Spleen (tissue), 13 donors: ENCODE measurements at places on chromosomes 3 and 15.

- H3K36me3 ChIP-seq, result no peaks in the 10 kb centered on the region
- no peaks in the 10 kb centered on the region for H3K27me3 ChIP-seq
- H3K27ac ChIP-seq, result no peak overlapping the region
- H3K4me1 ChIP-seq, result peaks cover 9% of the 10 kb centered on the region
These were observed 4.6 kb upstream of the ABCC5 start for GRCh38 chr3:184022323-184022722.

GRCh38 chr3:140552898-140553297 is 125.0 kb upstream of the TRIM42 start:
- no peak overlapping the region for H3K4me3 ChIP-seq
- DNase-seq, result no peak
- no peaks in the 10 kb centered on the region for H3K4me1 ChIP-seq
- H3K36me3 ChIP-seq, result no peaks in the 10 kb centered on the region

GRCh38 chr3:55455915-55456314 is 31.2 kb downstream of the WNT5A start:
- no peaks in the 10 kb centered on the region for H3K27me3 ChIP-seq
- no peaks in the 10 kb centered on the region for H3K4me1 ChIP-seq
- no peak overlapping the region for H3K27ac ChIP-seq
- no peaks in the 10 kb centered on the region for H3K36me3 ChIP-seq

DNA sequence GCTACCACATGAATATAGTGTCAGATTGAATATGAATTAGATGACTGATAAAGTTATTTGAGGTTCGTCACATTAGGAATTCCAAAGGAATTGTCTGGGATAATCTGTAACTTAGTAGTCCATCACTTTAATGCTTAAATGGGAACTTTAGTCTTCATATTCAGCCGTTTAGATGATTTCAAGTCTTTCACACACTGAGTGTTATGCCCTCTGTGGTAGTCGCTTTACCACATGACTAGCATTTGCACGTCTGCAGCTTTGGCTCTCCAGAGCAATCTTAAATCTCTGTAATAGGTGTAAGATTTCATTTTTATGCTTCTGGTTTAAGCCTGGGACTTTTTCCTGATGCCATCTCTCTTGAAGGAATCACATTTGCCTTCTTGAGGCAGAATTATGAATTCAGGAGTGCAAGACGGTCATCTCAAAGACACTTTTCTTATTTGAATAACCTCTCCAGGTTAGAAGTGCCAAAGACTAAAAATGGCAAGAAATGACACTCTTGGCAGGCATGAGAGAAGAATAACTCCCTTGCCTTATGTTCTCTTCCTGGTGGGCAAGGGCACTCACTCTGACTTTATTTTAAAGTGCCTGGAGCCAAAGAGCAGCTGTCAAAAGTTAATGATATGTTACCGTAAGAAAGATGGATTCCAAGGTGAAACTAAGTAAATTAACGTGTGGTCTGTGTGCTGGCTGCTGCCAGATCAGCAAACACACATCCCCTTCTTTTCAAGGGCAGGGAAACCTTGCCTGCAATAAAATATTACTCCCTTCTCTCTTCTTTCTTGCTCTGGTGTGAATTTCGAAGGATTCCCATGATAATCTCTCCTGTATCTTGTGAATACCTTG is 153.3 kb downstream of the B3GALNT1 start:
- peaks cover 3% of the 10 kb centered on the region for H3K4me1 ChIP-seq
- no peak for DNase-seq
- no peak overlapping the region for H3K27ac ChIP-seq
- no peak overlapping the region for H3K4me3 ChIP-seq
- H3K36me3 ChIP-seq, result no peaks in the 10 kb centered on the region
- no peaks in the 10 kb centered on the region for H3K27me3 ChIP-seq
